ENCODE measurements at places on chromosomes 4 and X. TPM values are rescaled to one million over a fixed set of nuclear protein-coding genes. Genes with fewer than 3 reads are reported as not detected.

DNA sequence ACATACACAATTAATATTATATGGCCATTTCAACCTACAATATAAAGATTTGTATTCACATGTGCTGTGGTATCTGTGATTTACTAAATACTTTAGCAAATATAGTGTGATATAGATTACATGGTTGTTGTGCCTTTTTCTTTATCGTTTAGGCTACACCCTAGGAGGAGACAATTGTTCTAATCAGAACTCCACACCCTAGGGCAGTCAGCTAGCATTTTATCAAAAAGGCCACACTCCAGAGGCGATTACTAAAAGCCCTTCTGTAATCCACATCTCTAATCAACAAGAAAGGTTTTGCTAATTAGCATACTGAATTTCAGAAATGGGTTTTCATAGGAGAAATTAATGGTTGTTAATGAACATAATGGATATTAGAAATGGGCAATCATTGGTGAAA is 319.5 kb upstream of the NOCT start:
- DNase-seq: no peak

DNA sequence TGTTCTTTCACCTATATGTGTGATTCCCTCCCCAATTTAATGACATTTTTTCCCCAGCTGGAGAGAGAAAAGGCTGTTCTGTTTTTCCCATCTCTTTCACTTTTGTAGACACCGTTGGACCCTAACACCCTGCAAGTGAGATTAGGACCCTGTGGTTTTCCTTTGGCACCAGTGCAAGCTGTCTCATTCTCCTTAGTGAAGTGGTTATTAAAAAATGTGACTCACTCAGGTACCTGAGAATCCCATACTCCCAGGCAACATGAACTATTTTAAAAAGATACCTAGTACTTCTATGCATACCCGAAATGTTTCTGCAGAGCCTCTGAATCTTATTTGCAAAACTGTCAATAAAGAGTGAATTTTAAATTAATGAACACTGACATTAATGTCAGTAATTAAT is 175.7 kb upstream of the TBC1D9 start:
- DNase-seq: no peak

GRCh38 chr4:141126769-141127168 is 6.5 kb downstream of the RNF150 start:
- no peak for DNase-seq

GRCh38 chr4:128468123-128468989 is 180.7 kb upstream of the PGRMC2 start:
- DNase-seq: no peak

DNA sequence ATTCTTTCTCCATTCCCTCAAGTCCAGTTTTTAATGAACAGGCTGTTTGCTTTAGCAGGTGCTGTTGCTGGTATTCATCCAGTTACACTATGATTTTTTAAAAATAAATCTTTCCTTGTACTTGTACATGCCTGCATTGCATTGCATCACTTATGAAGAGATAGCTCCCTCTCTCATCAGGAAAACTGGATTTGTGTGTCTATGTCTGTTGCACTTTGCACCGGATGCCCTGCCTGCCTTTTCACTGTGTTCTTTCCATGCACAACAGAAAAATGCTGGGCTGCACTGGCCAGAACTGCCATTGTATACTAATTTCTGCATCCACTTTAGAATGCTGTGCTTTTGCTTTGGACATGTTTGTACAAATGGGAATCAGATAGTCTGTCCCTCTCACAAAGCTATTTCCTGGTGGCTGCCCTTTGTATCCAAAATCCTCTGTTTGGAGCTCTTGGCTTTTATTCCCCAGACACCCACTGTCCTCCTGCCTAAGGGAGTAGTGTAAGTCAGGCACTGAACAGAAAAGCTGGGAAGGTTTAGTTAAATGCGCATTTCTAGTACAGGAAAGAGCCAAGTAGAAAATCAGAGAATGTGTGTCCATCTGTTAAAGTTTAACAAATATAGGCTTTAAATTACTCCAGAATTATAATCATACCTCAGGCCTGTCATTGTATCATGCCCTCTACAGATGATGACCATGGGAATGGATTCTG is 119.1 kb downstream of the MBNL3 start:
- DNase-seq: no peak

GRCh38 chr4:76733068-76733771 is 164.7 kb downstream of the SOWAHB start:
- DNase-seq: peak; percentile 39

DNA sequence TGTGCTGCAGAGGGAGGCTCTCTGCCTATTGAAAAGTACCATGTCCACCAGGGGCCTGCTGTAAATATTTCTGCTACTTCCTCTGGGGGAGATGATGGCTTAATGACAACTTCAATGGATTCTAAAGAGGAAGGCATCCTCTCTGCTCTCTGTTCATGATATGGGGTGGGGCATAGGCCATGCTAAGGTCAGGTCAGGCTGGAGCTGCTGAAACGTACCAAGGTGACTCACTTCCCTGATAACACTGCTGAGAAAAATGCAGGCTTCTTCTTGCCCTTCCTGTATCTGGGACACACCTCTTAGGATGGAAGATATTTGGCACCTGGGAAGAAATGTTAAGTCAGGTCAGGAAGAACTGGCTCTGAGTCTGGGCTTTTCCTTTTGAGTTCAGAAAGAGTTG is 31.5 kb downstream of the HS3ST1 start:
- DNase-seq: no peak

GRCh38 chrX:6506444-6506843 is 28.5 kb downstream of the VCX3A start:
- no peak for DNase-seq

DNA sequence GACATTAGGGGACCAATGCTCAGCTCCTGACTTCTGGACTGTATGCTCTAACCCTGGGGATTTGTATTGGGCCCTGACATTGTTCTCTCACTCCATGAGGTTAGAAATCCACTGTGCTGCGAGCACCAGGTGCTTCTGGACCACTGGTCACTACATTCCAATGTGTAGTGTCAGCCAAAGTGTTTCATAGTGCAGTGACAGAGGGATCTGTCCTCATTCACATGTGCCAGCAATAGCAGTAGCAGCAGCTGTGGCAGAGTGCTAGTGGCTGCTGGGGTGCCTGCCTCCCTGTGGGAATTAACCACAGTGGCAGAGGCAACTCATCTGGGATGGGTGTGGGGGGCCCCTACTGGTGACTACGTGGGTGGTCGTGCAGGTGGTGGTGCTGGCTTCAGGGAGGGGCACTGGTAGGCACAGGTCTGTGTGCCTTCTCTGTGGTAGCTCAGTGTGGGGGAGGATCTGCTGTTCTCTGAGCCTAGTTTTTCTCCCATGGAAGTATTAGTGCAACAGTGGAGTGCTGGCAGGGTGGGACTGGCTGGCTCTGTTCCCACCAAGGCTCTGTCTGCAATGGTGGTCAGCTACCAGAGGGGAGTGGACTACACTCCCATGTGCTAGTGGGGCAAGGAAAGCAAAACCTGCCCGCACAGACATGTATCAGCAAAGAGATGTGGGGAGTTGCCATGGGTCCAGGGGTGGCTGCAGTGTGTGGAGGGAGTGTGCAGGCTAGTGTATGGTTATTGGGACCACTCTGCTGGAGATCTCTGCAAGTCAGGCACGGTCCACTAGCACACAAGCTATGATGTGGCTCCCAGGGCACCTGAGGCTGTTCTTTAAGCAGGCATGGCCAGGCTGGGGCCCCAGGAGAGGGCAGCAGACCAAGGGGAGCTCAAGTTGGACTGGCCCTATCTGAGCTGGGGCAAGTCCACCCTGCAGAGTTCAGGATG is 78.5 kb downstream of the SCLT1 start:
- DNase-seq: no peak

DNA sequence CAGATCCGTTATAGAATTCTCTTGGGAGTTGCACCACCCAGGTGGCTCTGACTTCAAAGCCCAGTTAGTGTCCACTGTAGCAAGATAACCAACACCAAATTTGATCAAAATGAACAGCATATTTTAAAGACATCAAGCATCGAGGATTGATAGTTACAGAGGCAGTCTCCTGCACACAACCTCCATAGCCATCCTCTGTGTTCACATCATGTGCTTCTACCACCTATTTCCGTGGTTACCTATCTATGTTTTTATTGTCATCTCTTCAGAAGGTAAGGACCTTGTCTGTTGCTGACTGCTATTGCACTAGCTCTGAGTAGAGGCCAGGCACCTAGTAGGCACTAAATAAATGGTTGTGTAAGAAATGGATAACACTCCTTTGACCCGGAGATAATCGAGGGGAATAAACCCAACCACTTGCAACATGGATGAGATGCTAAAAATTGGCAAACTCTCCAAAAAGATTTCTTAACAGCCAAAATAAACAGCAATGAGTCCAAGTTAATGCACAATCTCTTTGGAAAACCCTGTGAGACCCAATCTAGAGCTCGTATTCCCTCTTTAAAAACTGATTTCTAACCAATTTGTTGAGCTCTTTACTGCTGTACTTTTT is 14.7 kb upstream of the C1QTNF7 start:
- DNase-seq: no peak

- DNase-seq: no peak
Measured at GRCh38 chr4:189436207-189436606, 504.5 kb upstream of the FRG1 start.

GRCh38 chr4:185955151-185955770 is 113.7 kb upstream of the TLR3 start:
- no peak for DNase-seq

DNA sequence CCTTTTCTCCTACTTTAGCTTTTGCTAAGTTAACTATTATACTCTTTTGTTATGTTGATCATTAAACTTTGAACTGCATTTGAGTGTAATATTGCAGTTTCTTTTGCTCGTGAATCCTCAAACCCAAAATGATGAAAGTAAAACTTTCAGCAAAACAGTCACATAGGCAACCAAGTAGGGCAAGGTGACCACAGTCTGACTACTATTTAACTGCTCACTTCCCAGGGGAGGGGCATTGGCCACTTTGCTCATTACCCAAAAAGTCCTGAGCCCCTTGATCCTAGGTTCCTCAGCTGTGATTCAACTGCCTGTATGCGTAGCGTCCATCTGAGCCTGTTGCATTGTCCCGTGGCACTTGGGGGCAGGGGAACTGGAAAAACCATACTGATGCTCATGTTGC is 17.0 kb downstream of the RBMX2 start:
- DNase-seq: no peak

DNA sequence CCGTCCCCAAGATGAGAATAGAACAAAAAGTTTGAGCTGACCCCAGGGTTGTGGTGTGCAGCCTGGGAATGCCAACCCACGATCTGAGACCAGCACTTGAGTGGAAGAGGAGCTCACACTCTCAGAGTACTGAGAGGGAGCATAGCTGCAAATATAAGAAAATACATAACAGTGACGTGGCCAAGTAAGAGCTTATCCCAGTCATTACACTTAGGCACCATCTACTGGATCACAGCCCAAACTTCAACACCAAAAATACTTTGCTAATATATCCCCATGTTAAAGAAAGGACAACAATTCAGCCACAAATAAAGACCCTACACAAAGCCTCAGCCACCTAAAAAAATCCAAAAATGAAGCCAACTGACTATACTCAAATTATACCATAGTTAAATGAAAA is 33.3 kb upstream of the CXCL6 start:
- no peak for DNase-seq

DNA sequence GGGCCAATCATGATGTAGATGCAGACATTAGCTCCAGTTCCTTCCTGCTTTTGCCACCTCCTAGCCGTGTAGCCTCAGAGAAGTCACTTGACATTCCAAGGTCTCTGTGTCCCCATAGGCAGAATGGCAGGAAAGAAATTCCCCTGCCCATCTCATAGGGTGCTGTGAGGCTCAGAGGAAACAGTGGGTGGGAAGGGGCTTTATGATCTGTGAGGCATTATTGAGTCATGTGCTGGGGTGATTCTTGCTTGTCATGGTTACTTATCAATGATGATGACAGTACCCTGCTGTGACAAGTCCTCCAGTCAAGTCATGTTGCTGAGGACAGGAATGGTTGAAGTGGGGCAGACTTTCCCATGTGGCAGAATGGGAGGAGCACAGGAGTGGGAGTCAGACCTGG is 63.7 kb downstream of the MSX1 start:
- DNase-seq: peak; percentile 16

DNA sequence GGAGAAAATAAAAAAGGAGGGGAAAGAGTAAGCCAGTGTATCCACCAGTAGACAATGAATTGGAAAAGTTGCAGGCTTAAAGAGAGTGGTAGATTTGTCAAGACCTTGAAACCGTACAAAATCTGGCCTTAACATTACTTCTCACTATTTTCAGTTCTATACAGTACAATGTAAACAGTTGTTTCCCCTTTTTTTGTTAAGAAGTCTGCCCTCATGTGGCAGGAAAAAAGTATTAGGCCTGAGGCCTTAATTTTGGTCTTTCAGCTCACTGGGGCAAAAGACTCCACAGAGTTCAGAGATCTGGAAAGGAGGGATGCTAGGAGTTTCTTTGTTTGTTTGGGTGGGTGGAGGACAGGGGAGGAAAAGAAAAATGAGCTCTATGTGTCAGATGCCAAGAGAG is 92.8 kb upstream of the CCDC160 start:
- no peak for DNase-seq

TKTL2 gene
- total RNA-seq: not detected

IL2RG gene
- 278 TPM for total RNA-seq

STK32B gene
- not detected for total RNA-seq

GYPB gene
- not detected for total RNA-seq

GRIA2 gene
- not detected for total RNA-seq
